WERI-Rb-1 (cell line): ENCODE measurements at places on chromosomes 4 and X.

GRCh38 chrX:35842674-35843073, 44.5 kb downstream of the MAGEB16 start:
- DNase-seq = no peak

DNA sequence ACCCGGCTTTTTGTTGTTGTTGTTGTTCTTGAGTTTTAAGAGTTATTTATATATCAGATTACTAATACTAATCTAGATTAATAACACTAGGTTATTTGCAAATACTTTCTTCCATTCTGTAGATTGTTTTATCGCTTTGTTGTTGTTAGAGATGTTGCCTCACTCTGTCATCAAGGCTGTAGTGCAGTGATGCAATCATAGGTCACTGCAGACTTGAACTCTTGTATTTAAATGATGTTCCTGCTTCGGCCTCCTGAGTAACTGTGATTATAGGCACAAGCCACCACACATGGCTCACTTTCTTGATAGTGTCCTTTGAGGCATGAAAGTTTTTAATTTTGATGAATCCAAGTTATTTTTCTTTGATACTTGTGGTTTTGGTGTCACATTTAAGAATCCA, 129.0 kb downstream of the VSIG4 start:
- no peak for DNase-seq

DNA sequence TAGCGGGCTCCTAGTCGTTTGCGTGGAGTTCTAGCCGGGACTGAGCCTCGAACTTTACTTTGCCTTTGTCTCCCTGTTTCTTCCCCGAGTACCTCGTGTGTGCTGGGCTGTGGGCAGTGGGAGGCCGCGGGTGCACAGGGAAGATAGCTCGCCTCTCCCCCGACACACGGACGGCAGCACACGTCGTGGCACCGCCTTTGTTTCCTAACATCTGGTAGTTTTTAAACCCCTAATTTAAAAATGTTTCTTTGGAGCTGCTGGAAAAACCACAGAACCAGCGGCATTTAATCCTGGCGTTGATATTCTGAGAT, 866 bp downstream of the RBM46 start:
- no peak for DNase-seq

DNA sequence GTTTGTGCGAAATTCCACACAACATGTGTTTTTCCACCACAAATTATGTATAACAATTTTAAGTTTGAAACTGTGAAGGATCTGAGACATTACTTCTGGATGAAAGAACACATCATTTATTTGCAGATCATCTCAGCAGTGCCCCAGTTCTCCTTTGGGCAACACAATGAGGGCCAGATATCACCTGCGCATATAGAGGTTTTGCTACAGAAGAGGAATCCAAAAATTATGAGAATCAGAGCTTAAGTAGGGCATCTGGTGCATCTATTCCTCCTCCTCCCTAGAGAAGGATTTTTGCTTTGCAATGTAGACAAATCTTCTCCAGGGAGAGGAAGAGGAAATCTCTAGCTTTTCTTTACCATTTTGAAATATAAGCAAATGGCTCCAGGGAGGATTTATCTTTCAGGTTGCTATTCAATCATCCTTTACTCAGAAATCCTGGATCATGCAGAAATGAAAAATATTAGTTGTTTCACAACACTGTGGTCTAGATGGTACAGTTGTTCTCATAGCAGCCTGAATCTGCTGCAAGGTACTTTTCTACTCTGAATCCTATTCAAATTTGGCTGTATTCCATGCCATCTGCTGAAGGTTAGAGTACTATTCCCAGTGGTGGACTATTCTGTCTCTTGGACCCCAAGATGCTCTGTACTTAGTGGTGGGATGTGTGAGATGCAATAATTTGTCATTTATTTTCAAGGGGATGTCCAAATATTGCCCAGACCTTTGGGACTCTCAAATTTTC, 132.1 kb downstream of the SNCA start:
- no peak for DNase-seq

DNA sequence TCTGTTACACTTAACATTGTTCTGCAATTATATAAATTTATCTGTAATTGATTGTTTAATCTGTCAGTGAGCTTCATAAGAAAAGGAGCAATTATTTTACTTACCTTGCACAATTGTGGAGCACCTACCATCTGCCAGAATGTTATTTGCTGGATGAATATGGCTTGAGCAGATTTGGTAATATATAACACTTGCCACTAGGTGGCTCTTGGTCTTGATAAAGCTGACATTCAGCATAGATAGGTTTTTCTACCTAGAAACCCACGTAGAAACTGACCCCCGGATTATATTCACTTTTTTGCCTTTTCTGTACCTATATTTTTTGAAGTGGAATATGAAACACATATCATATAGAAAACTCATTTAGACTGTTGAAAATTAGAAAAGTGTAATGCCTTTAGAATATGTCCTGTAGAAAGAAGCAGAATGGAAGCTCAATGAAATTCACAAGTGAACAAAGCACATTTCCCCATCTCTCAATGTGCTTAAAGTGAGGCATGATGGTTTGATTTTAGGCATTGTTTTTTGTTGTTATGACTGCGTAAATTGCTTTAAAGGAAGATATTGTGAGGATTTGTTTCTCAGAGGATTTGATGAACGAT, 9.5 kb downstream of the RBPJ start:
- no peak for DNase-seq

DNA sequence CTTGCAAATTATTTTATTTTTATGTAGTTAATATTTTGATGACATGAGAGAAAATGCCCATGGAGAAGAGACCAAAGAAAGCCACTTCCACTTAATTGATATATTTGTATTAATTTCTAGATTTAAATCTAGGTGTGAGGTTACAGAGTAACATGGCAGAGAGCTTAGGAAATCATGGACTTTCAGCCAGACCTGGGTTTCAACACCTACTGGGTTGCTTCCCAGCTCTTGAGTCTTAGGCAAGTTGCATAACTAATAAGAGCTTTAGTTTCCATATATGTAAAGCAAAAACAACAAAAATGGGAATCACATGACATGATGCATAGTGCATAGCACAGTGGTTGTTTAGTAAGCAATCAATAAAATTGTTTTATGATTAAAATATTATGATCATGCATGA, 413.3 kb downstream of the CCSER1 start:
- no peak for DNase-seq

GRCh38 chr4:40685300-40685699, 55.6 kb upstream of the RBM47 start:
- DNase-seq = no peak

- DNase-seq = no peak
These were observed 36.4 kb downstream of the EDA2R start for GRCh38 chrX:66602381-66602938.

DNA sequence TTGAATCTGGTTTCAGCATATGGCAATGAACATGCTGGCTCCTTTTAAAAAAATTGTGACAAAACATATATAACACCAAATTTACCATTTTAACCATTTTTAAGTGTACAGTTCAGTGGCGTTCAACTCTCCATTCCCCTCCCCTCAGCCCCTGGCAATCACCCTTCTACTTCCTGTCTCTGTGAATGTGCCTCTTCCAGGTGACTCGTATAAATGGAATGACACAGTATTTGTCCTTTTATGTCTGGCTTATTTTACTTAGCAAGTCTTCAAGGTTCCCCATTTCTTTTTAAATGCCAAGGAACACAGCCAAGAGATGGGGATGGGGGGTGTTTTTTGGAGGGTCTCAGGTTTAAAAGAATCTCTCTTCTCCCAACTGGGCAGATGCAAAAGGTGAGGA, 35.4 kb upstream of the BCLAF3 start:
- no peak for DNase-seq

DNA sequence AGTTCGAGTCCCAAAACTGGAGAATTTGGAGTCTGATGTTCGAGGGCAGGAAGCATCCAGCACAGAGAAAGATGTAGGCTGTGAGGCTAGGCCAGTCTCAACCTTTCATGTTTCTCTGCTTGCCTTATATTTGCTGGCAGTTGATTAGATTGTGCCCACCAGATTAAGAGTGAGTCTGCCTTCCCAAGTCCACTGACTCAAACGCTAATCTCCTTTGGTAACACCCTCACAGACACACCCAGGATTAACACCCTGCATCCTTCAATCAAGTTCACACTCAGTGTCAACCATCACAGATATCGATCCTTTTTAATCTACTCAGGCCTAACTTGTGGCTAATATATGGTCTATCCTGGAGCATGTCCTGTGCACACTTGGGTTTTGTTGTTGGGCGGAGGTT, 18.0 kb upstream of the MAEA start:
- peak; percentile 55 for DNase-seq

DNA sequence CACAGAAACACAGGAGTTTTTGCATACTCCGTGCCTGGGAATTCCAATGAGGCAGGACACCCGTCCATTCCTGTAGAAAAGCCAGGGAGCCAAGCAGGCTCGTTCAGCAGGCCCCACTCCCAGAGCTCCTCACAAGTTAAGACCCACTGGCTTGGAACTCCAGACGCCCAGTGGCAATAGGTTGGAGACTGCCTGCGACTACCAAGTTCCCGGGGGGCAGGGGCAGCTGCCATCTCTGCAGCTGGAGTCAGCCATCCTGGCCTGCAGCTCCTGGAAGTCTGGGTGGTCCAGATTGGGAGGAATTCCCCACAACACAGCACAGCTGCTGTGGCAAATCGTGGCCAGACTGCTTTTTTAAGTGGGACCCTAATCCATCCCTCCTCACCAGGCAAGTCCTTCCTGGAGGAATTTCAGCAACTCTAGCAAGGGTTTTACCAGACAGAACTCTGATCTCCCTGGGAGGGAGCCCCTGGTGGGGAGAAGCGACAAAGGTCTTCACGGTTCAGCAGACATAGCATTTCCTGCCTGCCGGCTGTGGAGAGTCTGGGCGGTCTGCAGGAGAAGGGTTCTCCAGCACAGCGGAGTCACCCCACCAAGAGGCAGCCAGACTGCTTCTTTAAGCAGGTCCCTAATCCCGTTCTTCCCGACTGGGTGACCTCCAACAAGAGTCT, 231.9 kb downstream of the STPG2 start:
- DNase-seq = peak; percentile 10

- no peak for DNase-seq
These were observed 2.0 kb upstream of the PROM1 start for GRCh38 chr4:16085822-16086221.

GRCh38 chr4:47990145-47990544, 26.3 kb downstream of the CNGA1 start:
- DNase-seq = no peak

GRCh38 chr4:52659001-52659721, at the start of gene USP46:
Gene USP46, minus strand, starts transcription at chr4:52659301. Its CDS starts 151 bp downstream, at chr4:52659150.
- peak; percentile 39 for DNase-seq

GRCh38 chrX:8720136-8720535, 11.8 kb downstream of the ANOS1 start:
- no peak for DNase-seq

GRCh38 chr4:2910409-2910808, 52.8 kb downstream of the NOP14 start:
- DNase-seq = no peak

GRCh38 chrX:106976416-106976815, 23.6 kb downstream of the MORC4 start:
- no peak for DNase-seq

DNA sequence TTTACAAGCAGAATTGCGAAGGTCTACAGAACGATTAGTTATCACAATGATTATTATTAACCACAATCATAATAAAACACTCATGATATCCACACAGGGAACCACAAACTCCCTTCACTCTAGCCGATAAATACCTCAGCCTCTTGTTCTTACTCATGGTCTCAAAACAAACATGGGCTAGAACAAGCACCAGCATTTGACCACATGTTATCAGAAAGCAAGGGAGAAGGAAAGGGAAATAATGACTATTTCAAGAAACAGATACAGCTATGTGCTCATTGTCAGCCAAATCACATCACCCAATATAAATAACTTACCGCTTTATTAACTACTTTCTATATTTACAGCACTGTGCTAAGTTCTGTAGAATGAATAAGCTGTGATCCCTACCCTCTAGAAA, 663.2 kb upstream of the HTR2C start:
- DNase-seq = no peak

DNA sequence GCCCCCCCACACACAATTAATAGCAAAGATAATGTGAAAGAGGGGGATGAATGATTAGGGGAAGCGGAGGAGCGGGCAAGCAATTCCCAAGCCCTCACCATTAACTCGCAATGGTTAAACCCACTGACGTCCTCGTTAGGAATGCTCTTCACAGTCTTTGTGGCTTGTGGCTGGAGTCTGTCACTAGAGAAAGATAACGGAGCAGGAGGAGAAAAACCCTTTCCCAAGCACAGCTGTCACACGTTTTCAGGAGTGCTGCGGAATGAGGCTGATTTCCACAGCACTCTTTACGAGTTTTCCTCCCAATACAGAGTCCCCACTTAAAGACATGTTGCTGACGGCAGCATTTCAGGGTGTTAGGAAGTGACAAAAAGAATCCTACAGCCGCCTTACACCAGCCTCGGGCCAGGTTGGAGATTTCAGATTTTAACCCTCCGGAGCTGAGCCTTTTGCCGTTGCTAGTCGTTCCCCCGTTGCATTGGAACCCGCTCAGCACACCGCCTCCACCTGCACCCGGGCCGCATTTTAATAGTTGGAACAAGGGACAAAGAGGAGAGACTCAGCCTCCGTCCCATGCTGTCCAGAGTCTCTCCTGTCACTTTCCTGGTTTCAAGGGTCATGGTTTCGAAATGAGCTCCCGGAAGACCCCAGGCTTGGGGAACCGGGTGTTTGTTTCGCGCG, 92.2 kb downstream of the GEMIN8 start:
- DNase-seq = no peak

DNA sequence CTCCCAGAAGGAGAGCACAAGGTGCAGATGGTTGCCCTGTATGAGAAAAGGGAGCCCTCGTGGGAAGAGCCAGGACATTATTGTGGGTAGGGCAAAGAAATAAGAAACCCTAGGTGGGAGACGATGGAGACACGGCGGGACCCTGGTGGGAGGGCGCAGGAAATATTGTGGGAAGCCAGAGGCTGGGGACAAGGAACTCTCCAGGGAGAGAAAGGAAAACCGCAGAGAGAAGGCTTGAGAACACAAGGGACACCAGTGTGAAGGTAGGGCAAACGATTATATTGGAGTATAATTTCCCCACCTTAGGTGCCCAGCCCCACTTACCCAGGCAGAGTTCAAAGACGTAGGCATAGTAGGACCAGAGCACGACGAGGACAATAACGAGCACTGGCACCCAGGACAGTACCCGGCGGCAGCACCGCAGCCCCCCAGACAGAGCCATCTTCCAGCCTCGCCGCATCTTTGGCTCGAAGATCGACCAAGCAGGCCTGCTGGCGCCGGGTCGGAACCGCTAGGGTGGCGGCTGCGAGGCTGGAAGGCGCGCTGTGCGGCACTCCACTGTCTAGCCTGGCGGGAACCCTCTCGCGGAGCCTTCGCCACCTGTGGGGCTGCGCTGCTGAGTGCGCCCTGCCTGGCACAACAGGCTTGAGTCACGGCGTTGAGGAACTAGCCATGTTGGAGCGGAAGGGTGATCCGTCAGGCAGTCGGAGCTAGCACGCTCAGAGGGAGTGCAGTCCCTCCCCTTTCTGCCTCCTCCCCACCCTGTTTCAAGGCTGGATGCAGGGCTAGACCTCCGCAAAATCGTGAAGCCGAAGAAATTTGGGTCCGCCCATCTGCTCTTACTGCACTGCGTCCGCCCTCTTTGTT, at the start of gene ZDHHC15:
ZDHHC15 (minus strand) TSS at position 473 of the 867 bp plus-strand sequence; CDS start at position 460, 13 bp downstream.
- no peak for DNase-seq

DNA sequence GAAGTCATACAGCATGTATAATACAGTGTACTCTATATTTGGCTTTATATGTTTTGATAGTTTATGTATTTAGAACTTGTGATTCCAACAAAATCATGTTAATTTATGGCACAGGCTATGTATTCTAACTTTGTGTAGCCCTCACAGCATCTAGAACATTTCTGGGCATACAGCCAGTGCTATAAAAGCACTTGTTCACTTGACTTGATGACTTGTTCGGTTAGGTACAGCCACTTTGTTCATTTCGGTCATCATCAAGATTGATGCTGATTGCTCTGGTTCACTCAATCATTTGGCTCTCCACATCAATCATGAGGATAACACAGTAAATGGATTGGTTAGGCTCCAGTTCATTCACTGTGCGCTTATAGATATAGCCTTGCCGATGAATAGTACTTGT, 97.6 kb upstream of the IRS4 start:
- DNase-seq = no peak
